ENCODE measurements at places on chromosomes 4 and X.
A peak's percentile ranks its signal among the peaks of the same experiment; 100 is the strongest.

DNA sequence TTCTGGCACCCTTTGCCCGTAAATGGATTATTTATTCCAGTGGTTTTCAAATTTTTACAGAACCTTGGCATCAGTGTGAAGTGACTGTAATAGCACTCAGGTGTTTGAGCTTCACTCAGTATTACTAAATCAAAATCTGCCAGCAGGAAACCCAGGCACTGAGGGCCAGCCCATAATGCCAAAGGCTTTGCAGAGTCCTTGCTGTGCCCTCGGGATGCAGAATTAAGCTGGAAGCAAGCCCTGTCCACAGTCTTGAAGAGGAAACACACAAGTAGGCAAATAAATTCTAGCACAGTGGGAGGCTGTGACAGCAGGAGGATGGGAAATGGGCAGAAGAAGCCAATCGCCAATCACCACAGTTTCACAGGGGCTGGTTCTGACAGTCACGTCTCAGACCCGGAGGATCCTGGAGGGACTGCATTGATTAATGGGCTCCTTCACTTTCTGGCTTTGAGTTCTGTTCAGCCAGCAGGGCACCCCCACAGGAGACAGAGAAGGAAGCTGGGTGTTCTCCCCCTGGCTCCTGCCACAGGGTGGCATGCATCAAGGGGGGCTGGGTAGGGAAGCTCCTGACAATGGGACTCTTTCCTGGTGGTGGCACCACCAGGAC lies 138.8 kb downstream of the MTNR1A start:
- DNase-seq = no peak

GRCh38 chrX:100085846-100086245 lies 324.2 kb downstream of the PCDH19 start:
- DNase-seq = no peak

GRCh38 chr4:149719806-149720205 lies 95.8 kb downstream of the IQCM start:
- no peak for DNase-seq

GRCh38 chr4:73221734-73222133 lies 36.9 kb downstream of the ANKRD17 start:
- no peak for DNase-seq

- DNase-seq = no peak
Observed at GRCh38 chrX:108438110-108438623, at the start of gene COL4A6. Gene COL4A6 (minus strand): TSS chrX:108438422. CDS start chrX:108438196, 226 bp downstream.

DNA sequence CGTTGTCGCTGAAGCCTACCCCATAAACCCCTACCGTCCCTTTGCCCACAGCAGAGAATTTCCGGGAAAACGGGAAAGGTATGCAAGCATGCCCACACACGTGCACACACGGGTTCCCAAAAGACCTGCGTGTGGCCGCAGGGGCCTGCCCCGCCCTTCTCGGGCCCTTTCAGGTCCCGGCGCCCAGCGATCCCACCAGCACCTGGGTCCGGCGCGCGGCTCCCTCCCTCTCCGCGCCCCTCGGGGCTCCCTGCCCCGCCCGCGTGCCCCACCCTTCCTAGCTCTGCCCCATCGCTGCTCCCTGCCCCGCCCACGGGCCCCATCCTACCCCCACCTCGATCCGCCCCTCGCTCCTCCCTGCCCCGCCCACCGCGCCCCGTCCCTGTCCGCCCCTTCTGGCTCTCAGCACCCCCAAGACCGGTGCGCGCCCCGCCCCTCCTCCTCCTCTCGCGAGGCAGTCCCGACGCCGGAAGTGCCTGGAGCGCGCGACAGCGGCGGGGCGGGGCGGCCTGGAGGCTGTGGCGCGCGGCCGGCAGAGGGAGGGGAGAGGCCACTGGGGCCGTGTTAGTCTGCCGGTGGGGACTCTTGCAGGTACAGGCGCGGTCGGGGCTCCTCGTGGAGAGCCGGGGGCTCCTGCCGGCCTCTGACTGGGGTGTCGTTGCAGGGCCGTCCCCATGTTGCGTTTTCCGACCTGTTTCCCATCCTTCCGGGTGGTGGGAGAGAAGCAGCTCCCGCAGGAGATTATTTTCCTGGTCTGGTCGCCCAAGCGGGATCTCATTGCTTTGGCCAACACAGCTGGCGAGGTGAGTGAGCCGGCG lies at the start of gene ANAPC4:
ANAPC4 (plus strand) TSS at position 510 of the 818 bp plus-strand sequence; CDS start at position 675, 165 bp downstream.
- DNase-seq = peak; percentile 99

DNA sequence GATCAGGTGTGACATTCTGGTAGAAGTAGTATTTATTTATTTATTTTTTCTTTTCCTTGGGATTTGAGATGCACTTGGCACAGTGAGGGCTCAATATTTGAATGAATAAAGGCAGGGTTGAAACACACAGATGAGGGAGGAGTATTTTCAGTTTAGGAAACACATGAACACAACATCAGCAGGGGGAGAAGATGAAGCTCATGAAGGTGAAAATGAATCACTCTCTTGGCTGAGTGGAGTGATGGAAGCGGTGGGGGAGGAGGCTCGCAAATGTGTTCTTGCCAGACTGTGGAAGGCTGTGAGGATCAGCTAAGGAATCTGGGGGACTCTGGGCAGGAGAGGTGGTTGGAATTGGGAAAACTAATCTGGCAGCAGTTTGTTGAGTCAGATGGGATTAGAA lies 55.3 kb downstream of the ARHGAP10 start:
- peak; percentile 70 for DNase-seq

DNA sequence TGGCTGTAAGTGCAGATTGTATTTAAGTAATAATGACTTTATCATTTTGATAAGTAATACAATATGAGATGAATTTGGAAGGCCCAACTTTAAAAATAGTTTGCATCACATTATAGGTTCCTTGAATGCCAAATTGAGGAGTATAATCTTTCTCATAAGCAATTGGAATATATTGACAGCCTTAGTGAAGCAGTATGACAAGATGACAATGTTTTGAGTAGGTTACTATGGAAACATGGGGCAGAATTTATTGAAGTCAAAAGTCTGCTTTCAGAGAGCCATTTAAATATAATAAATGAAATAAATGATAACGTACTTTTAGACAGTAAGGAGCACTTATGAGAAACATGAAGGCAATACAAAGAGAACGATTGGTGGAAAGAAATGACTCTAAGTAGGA lies 776.4 kb downstream of the TECRL start:
- no peak for DNase-seq

- DNase-seq = no peak
Observed at GRCh38 chr4:37884855-37885487, 5.9 kb upstream of the TBC1D1 start.

DNA sequence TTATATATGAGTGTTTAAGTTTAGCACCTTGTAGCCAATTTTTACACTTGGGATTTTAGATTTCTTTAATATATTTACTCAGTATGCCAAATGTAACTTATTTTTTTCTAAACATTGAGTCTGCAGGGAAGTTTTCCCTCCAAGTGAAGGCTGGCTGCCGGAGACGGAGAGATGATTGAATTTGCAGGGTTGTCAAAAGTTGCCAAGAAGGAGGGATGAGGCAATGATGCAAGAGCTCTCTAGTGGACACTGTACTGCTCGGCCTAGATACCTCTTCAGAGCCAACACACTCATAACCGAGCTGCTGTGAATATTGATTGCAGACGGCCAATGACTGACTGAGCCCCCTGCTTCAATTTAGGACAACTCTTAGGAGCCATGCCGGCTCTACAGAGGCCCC lies 318.6 kb upstream of the CASK start:
- no peak for DNase-seq

DNA sequence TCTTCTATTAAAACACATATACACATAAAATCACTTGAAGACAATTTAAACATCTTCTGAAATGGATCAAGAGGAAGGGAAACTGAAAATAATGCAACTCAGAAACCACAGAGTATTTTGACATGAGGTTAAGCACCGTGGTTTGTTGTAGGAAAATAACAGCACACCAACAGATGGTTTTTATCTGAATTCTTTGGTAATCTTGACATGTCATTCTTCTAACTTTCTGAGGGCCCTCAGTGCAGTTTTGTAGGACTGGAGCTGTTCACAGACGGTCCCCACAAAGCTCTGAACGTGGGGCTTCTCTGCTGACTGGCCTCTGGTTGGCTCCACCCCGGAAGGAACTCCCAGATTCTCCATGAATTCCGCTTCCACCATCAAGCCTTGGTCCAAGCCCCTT lies 16.0 kb upstream of the TLR8 start:
- no peak for DNase-seq

- DNase-seq = peak; percentile 62
Observed at GRCh38 chr4:158255727-158256324, 45.5 kb downstream of the TMEM144 start.

DNA sequence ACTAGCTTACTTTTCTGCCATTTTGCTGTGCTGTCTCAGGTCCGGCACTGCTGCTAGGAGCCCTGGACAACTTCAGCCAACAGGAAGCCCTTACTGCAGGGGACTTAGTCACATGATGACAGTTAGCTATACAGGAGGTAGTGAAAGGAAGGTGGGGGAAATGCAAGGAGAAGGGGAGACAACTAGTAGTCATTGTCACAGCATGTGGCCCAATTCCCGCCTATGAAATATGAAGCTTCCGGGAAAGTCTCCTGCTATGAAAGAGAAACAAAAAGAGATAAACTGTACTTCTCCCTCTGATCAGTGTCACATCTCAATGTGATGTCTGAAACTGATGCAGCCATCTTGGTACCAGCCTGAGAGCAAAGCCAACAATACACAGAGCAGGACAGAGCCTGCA lies 71.6 kb downstream of the AMELX start:
- DNase-seq = no peak

- DNase-seq = no peak
Observed at GRCh38 chrX:6661736-6662135, 126.8 kb upstream of the VCX3A start.

- no peak for DNase-seq
Observed at GRCh38 chr4:95157596-95157995, 391.2 kb downstream of the UNC5C start.

GRCh38 chrX:70504772-70505450 lies 60.3 kb downstream of the DLG3 start:
- no peak for DNase-seq
